KBM-7 (cell line): ENCODE measurements at places on chromosomes 4 and X.

DNA sequence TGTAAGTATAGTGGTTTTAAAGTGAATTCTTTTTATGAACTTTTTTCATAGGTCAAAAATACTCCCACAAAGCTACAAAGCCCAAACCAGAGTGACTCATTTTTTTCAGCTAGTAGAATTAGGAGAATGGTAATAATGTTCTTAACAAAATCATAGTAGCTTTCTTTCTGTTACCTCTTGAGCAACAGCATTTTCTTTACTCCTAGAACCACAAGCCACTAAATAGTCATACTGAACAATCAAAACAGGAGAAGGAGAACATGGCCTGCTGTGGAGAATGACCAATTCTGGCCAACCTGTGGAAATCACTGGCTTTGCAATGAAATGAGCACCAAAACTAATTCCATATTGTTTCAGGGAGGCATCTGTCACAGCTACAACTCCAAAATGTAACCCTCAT, 112.9 kb downstream of the AMMECR1 start:
- no peak for DNase-seq

DNA sequence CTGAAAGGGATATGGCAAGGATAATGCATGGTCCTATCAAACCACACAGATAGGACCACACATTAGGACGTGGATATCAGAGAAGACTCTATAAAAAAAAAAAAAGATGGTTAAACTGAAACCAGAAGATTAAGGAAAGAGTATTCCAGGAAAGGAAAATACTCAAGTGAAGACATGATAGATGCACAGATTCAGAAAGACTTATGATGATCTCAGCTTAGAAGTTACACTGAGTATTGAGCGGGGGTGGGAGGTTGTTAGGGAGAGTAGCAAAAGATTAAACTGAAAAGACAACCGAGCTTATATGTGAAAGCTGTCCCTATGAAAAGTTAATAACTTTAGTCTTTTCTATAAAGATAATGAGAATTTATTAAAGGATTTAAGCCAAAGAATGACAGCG, 211.0 kb upstream of the EMCN start:
- no peak for DNase-seq

GRCh38 chrX:24231641-24232179, 82.2 kb downstream of the SUPT20HL2 start:
- DNase-seq, result no peak

GRCh38 chrX:79623098-79623762, 256.1 kb upstream of the ITM2A start:
- no peak for DNase-seq

DNA sequence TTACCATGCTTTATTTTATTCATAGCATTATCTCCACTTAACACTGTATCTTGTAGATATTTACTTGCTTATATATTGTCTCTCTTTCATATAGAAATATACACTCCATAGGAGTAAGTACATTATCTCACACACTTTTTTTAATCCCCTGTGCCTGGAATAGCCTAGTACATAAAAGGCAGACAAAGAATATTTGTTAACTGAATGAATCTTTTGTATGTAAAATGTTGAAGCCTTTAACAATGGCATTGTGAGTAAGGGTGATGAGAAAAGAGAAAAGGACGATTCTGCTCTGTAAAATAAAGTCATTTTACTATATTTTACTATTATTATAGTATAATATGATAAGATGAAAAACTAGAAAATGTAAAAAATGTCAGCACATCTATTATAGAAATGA, 97.7 kb upstream of the PDHA2 start:
- DNase-seq, result no peak

DNA sequence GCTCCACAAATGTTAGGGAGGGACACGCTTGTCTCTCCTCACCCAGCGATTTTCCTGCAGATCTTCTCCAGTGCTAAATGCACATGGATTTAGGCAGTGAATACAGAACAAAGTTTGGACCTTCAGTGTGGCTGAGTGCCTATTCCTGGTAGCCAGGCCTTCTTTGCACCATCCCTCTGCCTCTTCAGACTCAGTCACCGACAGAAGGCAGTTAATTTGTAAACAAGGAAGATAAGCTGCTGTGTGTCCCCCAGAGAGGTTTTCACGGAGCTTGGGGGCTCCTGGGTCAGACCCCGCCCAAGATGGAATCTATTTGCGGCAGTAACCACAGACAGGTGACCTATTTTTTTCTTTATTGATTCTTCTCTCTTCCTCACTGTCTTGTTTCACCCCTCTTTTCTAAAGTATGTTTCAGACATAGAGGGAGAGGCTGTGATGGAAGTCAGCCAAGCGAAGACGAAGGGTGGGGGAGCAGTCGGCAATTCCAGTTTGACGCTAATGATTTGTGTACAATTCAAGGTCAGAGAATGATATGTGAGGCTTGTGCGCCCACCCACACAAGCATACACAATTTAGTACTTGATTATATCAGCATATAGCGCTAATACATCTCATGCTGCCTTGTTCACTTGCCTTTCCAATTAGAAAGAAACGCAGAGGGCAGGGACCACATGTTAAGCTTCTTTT, 200.8 kb downstream of the MGST2 start:
- DNase-seq, result no peak
